Epithelial cell of proximal tubule (primary cell): ENCODE measurements at places on chromosomes 3 and 15. TPM values are rescaled to one million over a fixed set of nuclear protein-coding genes. Genes with fewer than 3 reads are reported as not detected.

DNA sequence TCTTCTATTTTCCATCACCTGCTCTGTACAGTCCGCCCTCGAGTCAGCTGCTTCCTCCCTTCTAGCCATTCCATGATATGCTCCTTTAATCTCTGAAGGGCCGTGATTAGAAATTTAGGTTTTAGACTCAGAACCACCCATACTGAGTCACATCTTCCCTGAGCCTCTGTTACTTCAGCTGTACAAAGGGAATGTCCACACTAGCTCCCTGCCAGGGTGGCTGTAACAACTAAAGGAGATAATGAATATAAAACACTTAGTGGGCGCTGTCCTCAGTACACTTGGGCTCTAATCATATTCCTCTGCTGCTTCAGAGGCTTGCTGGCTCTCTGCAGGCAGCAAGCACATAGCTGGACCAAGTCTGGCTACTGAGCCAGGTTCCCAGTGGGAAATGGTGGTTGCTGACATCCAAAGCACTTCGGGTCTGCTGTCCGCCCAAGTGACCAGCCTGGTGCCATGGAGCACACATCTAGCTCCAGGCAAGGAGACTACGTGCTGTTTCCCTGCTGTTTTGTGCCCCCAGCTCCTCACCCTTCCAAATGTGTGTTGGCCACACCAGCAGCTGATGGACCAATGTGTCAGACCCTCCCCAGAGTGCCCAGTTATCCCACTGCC, 901 bp upstream of the CHST14 start:
- DNase-seq = no peak

DNA sequence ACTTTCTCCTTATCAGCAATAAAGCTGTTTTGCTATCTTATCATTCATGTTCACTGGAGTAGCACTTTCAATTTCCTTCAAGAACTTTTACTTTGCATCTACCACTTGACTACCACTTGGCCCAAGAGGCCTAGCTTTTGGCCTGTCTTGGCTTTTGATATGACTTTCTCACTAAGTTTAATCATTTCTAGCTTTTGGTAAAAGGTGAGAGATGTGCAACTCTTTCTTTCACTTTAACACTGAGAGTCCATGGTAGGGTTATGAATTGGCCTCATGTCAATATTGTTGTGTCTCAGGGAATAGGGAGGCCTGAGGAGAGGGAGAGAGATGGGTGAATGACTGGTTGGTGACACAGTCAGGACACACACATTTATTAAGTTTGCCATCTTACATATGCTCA, 31.0 kb upstream of the FAM3D start:
- DNase-seq = no peak

DNA sequence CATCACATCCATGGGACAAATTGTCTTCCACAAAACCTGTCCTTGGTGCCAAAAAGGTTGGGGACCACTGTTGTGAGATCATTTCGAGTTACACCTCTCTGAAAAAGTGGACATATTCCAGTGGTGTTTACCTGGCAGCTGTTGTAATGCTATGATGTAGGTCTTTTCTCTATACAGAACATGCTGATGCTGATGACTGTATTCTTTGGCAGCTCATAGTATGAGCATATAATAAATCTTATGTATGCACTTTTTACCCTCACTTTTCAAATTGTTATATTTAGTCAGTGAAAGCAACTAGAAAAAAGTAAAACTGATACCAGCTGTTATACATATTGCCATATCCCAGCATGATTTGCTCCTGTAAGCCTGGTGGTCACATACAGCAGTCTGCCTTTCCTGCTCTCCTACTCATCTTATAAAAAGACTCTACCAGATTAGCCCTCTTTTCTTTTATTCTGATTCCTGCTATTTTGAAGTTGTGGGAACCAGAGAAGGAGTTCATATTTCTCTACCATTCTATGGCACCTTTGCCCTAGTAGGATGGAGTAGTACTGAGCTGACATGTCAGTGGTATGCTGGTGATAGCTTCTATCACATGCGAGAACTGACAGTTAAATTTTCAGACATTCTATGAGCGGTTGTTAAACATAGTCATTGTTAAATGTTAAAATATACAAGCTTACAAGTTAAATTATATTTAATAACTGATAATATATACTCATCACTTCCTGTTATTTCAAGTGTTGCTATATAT, 128.7 kb downstream of the FNDC3B start:
- DNase-seq = no peak

- no peak for DNase-seq
These were observed 162.3 kb upstream of the ARHGEF26 start for GRCh38 chr3:153958635-153959595.

DNA sequence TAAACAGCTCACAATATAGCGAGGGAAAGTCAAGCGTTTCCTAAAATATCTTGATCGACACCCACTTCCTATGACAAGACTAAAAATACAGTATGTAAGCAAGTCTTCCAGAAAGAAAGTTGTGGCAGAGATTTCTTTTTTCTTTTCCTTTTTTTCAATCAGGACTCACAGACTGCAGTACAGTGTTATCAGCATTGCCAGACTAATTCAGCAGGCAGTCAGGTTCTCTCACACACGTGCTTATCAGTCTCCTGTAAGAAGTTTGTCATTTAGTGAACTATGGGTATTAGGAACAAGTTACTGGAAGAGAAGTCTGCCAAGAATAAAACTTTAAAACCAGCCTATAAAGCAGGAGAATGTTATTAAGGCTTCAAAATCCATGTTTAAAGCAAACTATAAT, 32.8 kb upstream of the ZNF385D start:
- no peak for DNase-seq

GRCh38 chr3:37909067-37909911, 47.6 kb downstream of the CTDSPL start:
- peak; percentile 72 for DNase-seq

GRCh38 chr15:97867870-97868269, 92.6 kb upstream of the ARRDC4 start:
- no peak for DNase-seq

DNA sequence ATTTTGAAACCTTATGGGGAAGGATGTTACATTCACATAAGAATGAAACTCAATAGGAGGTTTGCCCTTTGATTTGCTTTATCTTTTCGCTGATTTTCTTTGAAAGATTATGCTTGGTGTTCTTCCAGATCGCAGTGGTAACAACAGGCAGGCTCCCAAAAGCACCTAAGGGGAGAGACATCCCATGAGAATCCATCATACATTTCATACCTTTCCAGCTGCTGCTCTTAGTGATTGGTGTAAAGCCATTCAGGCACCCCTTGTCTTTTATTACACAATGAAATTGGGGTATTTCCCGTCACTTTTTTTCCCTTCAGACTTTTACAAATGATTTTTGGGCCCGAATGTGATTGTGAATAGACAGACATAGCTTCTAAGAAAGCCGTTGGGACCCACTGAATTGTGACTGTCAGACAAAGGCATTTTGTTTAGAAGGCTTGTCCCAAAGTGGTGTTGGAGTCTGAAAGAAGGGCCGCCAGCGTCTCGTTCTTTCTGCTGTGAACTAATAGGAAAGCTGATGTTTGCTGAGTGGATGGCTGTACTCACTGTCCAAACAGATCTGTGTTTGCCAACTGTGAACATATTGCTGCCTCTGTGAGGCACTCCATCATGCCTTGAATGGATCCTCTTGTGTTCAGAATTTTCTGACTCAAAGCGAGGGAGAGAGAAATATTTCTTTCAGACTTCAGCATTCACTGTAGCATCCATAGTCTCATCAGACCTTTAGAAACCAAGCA, 164.3 kb downstream of the FNDC3B start:
- DNase-seq = no peak

- no peak for DNase-seq
These were observed 46.1 kb downstream of the AKAP13 start for GRCh38 chr15:85426481-85426880.

DNA sequence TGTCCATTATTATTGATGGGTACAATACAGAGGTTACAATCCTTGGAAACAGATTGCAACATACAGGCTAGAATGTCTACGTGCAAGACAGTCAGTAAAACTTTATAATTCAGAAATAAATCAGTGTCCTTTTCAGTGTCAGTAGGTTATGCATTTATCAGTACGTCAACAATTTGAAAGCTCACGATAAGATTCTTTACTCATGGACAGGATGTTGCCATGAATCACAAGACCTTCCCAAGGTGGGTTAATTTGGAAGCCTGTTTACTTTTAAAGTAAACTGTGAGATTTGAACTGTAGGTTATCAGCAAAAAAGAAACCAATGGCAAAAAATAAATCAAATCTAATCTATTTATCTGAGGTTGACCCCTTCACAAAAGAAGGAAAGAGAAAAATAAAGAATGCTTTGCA, 243.9 kb upstream of the AGTR1 start:
- DNase-seq = no peak

DNA sequence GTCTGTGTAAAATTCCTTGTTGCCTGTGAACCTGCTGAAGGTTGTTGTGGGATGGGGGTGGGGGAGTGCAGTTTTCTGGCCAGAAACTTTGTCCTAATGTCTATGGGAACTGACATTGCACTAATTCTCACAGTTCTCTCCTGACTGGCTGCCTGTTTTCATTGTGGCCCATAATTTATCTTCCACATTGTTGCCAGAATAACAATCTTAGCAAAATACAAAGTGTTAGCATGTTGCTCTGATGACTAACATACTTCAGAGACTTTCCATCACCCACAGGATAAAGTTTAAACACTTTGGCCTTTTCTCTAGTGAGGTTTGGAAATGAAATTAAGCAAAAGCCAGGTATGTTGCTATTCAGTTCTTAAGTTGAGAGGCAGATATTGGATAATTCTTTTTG, 81.4 kb upstream of the TBC1D5 start:
- no peak for DNase-seq

DNA sequence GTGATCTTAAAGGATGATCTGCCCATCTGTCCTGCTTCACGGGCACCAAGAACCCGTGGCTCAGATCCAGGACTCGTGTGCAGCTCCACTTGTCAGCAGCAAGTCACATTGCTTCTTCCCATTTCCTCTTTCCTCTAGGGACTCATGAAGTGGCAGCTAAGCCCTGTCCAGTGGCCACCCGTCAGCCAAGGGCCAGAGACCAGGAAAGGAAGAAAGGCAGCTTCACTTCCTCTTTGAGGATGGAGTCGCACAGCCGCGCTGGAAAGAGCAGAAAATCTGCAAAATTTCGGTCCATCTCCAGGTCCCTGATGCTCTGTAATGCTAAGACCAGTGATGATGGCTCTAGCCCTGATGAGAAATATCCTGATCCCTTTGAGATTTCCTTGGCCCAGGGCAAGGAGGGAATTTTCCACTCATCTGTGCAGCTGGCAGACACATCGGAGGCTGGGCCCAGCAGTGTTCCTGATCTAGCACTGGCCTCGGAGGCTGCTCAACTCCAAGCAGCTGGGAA, 28.5 kb downstream of the IL16 start:
- no peak for DNase-seq

DNA sequence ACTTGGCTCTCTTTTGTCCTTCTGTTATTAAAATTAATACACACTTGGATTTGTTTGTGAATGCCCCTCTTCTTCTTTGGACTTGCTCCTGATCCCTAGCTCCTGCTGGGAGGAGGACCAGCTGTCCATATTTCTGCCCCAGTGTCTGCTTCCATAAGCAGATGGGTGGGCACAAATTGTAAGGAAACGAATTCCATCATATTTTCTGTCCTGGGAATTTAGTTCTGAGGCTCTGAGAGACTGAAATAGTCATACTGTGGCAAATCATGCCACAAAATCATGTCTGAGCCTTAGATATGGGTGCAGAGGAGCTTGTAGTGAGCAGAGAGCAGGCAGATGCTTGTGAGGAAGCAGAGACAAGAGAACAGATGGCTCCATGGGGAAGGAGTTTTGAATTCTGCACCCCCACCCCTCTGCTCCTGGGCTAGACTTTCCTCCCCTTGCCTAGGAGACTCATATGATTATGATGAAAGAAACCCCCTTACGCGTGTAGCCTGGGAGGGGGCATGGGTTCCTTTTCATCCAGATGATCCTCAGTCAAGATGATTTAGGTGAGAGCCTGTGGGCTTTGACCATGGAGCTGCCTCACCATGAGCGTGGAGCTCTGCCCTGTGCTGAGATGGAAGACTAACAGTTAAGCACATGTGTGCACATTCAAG, 50.6 kb downstream of the SV2B start:
- DNase-seq = no peak

DNA sequence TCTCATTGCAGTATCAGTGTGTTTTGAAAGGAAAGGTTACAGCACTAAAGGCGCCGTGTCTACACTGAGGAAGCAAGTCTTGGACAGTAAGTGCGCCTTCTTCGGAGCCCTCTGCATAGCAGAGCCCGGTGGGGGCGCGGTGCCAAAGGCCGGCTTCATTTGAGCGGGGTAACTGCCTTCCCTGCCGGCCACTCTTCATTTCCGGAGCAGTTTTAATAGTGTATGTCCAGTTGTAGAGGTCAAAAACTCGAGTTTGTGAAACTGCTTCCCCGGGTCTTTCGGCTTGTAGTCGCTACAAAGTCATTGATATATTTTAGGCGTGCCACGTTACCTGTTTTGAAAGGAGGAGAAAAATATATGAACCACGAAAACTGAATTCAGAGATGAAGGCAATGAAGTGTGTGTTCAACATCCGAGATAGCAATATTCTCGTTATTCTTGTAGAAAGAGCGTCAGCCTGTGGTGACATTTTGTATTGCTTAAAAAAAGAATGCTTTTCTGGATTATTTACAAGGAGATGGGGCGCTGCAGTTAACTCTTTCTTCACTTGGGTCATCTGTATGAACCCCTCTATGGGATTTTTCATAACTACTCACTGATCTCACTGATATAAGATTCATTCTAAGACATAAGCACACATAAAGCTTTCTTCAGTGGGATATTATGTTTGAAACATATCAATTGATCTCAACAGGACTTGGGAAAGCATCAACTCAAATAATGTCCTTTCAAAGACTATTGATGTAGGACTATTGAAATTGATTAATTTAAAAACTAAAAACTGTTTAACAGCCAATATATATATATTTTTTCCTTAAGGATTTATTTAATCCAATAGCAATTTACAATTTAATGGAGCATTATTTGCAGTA, 3.0 kb downstream of the ALCAM start:
- no peak for DNase-seq

- no peak for DNase-seq
These were observed 86.2 kb downstream of the TBC1D5 start for GRCh38 chr3:17656264-17656663.

The ACTRT3 gene
- total RNA-seq = 2.6 and 3.8 TPM in 2 replicates

The GOLGA8M gene
- total RNA-seq = 0.06 TPM in 1 of 2 replicates, not detected in the other

The CAMK2N2 gene
- 0.22 and 0.35 TPM in 2 replicates for total RNA-seq

The XCR1 gene
- not detected in 2 replicates for total RNA-seq

The ZDHHC19 gene
- not detected in 2 replicates for total RNA-seq

The CCDC54 gene
- not detected in 2 replicates for total RNA-seq
